Eye (tissue), 1 donor: ENCODE measurements at places on chromosomes 3 and 15.

DNA sequence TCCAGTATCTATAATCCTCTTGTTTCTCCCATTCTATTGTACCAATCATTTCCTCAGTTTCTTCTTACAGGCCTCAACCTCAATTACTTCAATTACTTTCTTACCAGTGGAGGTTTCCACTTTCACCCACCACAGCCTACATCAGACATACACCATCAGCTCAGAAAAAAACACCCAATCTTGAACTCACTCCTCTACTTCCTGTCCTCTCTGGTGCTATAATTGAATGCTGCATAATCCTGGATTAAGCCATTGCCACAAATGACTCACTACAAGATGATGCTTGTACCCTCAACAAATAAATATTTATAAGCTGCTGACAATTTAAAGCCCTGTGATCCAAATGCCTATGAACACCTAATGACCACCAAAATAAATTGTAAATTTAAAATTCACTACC lies 18.5 kb downstream of the RYK start:
- no peak for DNase-seq

- DNase-seq = no peak
These were observed 202.5 kb downstream of the UBE3A start for GRCh38 chr15:25236143-25236860.

- no peak for DNase-seq
These were observed 230.4 kb downstream of the GABRG3 start for GRCh38 chr15:27201425-27201824.

DNA sequence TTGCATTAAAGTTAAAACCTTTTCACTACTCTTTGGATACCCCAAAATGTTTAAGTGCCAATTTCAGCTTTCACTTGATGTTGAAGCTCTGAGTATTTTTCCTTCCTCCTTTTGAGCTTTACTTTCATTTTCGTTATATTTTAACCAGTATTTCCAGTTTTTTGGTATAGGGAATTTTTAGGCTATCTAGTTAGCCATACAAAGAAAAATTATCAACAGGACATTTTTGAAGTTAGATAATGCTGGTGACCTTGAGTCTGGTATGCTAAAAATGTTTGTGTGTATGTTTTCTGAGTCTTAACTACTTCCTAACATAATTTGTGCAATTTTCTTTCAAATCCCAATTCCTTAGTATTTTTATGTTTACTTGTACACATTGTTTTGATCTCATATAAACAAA lies 284.8 kb downstream of the OTOL1 start:
- DNase-seq = no peak

DNA sequence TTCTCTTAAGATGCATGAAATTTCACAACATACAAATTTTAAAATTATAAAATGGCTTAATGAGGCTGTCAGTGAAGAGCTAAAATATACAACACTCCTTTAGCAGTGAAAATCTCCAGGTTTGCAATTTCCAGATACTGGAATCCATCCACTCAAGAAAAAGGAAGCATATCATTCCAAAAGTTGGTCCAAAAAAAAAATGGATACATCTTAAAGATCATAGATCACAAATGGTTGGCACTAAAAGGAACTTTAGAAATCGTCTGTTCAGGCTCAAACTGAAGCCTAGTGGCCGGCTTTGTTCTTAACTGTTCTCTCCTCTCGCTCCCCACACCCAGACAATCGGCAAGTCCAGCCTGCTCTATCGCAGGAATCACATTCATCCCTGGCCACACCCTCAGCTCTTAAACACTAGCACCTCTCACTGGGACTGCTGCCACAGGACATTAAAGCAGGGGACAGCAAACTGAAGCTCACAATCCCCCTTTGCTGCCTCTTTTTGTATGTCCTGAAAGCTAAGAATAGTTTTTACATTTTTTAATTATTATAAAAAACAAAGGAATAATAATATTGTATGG lies 130.3 kb upstream of the CDIN1 start:
- DNase-seq = no peak

DNA sequence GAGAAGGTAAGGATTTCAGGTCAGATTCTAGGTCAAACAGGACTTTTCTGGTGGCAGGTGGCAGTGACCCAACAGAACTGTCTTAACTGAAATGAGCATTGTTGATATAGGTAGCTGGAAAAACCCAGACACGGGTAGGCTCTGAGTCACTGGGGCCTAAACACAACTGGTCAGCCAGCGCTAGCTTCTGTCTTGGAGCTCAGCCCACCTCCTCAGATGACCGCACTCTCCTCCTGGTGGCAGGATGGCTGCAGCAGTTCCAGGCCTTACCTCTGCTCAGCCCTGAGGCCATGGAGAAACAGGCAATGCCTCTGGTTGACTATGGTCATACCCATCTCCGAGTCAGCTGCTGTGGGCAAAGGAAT lies 61.1 kb upstream of the GATA2 start:
- DNase-seq = no peak

- no peak for DNase-seq
These were observed at the start of gene CRYGS for GRCh38 chr3:186544281-186544680. TSS of gene CRYGS (minus strand) at chr3:186544380. CDS start at chr3:186544326, 54 bp downstream.
